ENCODE measurements at places on chromosomes 13 and 19. TPM values are rescaled to one million over a fixed set of nuclear protein-coding genes. Genes with fewer than 3 reads are reported as not detected.
A peak's percentile ranks its signal among the peaks of the same experiment; 100 is the strongest.

Gene CEACAM4
- 4.6 TPM for total RNA-seq

DNA sequence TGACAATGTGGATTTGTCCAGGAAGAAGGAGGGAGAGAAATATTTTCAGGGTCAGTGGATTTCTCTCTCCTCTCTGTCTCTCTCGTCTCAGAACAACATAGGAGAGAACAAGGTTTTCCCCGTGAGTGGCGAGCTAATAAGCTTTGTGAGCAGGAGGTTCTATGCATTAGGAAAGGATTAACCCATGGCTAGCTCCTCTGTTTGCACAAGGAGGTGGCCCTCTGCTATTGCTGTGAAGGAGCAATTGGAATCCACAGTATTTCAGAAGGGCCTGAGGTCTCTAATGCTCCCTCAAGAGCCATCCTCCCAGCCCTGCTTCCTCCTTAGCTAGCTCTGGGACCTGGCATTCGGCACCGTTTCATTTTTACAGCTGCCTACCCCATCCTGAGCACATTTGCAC is 288.9 kb upstream of the MAB21L1 start:
- H3K36me3 ChIP-seq, result no peaks in the 10 kb centered on the region
- no peak overlapping the region for H3K27ac ChIP-seq
- no peaks in the 10 kb centered on the region for H3K4me1 ChIP-seq
- DNase-seq, result no peak
- no peaks in the 10 kb centered on the region for H3K27me3 ChIP-seq

GRCh38 chr13:45715351-45715750 is 13.2 kb downstream of the CBY2 start:
- DNase-seq, result no peak
- no peak overlapping the region for H3K27ac ChIP-seq
- H3K4me1 ChIP-seq, result no peaks in the 10 kb centered on the region
- H3K27me3 ChIP-seq, result no peaks in the 10 kb centered on the region
- no peak overlapping the region for H3K4me3 ChIP-seq
- no peaks in the 10 kb centered on the region for H3K36me3 ChIP-seq

- no peaks in the 10 kb centered on the region for H3K4me1 ChIP-seq
- H3K4me3 ChIP-seq, result no peak overlapping the region
- DNase-seq, result no peak
- no peaks in the 10 kb centered on the region for H3K36me3 ChIP-seq
- no peaks in the 10 kb centered on the region for H3K27me3 ChIP-seq
Observed at GRCh38 chr13:35600137-35600536, 123.6 kb upstream of the MAB21L1 start.

DNA sequence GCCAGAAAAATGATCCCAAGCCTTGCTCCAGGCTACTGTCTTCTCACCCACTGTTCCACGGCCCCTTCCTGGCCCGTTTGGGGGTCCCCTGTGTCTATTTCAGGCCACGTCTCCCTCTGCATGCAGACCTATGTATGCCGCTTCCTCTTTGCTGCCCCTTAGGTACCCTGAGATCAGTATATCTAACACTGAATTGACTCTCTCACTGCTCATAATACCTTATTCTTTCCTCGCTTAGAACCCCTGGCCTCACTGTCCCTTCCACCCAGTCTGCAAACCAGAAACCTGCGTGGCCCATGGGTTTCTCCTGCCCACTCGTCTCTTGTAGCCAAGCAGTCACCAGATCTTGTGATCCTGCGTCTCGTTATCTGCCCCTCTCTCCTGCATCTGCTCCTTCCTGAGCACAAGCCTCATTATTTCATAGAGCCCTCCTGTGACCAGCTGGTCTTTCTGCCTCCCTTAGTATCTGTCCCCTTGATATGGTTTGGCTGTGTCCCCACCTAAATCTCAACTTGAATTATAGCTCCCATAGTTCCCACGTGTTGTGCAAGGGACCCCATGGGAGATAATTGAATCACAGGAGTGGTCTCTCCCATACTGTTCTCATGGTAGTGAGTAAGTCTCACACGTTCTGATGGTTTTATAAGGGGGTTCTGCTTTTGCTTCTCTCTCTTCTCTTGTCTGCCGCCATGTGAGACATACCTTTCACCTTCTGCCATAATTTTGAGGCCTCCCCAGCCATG is 109.0 kb upstream of the RNF113B start:
- no peaks in the 10 kb centered on the region for H3K4me1 ChIP-seq
- no peaks in the 10 kb centered on the region for H3K27me3 ChIP-seq
- no peak overlapping the region for H3K27ac ChIP-seq
- H3K36me3 ChIP-seq, result no peaks in the 10 kb centered on the region

- H3K27ac ChIP-seq, result no peak overlapping the region
- no peak overlapping the region for H3K4me3 ChIP-seq
- H3K36me3 ChIP-seq, result no peaks in the 10 kb centered on the region
Observed at GRCh38 chr13:99686944-99687411, 185.7 kb downstream of the TM9SF2 start.

- H3K36me3 ChIP-seq, result no peaks in the 10 kb centered on the region
- no peak overlapping the region for H3K4me3 ChIP-seq
- no peaks in the 10 kb centered on the region for H3K4me1 ChIP-seq
- H3K27me3 ChIP-seq, result no peaks in the 10 kb centered on the region
- no peak for DNase-seq
Observed at GRCh38 chr13:36907821-36908220, 12.2 kb downstream of the SMAD9 start.

DNA sequence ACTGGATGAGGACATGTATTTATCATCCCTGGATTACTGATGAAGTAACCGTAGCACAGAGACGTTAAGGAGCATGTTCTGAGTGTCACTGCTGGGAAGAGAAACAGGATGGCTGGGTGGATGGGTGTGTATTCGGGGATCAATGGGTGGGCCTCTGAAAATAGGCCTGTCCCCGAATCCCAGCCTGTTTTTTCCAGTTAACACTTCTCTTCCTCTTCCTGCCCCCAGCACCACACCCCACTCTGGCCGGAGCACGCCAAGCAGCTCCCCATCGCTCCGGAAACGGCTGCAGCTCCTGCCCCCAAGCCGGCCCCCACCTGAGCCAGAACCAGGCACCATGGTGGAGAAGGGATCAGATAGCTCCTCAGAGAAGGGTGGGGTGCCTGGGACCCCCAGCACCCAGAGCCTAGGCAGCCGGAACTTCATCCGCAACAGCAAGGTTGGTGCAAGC is 8.8 kb downstream of the GRAMD1A start:
- peaks cover 45% of the 10 kb centered on the region for H3K36me3 ChIP-seq
- H3K4me1 ChIP-seq, result peaks cover 71% of the 10 kb centered on the region
- no peaks in the 10 kb centered on the region for H3K27me3 ChIP-seq
- H3K27ac ChIP-seq, result peak overlapping the region; percentile 85

Gene CEACAM16
- not detected for total RNA-seq

DNA sequence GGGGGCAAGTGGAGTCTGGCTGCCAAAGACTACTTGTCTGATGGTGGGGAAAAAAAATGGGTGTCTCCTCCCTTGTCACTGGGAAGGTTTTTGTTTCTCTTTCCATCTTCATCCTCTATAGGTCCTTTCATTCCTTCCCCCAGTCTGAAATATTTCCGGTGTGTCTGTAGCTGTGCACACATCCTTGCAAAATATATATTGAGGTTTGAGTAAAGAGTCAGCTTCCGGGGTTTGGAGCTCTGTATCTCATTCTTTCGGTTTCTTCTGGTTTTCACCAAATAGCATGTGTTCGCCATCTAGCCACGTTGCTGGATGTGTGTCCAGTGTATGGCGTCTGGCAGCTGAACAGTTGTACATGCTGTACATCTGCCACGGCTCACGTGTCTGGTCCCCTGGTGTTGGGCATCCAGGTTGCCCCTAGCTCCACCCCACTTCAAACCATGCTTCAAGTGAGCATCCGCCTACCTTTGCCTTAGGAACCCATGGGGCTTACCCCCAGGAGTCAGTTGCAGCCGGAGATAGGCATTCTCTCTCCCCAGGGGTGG is 142.2 kb downstream of the SIPA1L3 start:
- no peak overlapping the region for H3K4me3 ChIP-seq
- peak overlapping the region; percentile 61 for H3K27ac ChIP-seq
- H3K36me3 ChIP-seq, result no peaks in the 10 kb centered on the region
- no peak for DNase-seq
- H3K27me3 ChIP-seq, result no peaks in the 10 kb centered on the region
- no peaks in the 10 kb centered on the region for H3K4me1 ChIP-seq

Gene LILRA1
- 4.7 TPM for total RNA-seq

DNA sequence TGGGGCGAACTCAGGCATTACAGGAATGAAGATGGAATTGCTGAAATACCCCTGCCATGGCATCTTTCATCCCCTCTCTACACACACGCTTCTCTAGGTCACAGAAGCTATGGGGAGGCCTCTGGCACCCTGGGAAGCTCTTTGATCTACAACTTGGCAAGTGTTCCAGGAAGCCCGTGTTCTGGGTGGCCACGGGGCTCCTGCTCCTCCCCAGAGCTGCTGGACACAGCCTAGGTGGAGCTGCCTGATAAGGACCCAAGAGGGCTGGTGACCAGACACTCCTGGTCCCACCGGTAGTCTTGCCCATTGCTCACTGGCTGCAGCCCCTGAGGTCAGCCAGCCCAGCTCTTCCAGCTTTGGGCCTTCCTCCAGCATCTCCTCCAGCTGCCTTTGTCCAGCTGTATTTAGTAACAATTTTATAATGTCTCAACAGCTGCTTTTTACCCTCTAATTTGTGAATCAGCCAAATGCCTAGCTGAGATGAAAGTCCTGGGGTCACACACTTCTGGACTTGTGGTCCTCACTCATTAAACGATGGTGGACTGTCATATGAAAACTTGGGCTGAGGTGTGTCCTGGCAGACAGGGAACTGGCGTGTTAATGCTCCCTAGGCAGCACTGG is 72.8 kb upstream of the SPATA13 start:
- H3K27ac ChIP-seq, result no peak overlapping the region
- H3K36me3 ChIP-seq, result no peaks in the 10 kb centered on the region
- H3K27me3 ChIP-seq, result no peaks in the 10 kb centered on the region
- H3K4me1 ChIP-seq, result peaks cover 25% of the 10 kb centered on the region
- H3K4me3 ChIP-seq, result no peak overlapping the region
- no peak for DNase-seq

- no peak overlapping the region for H3K27ac ChIP-seq
- no peak for DNase-seq
- H3K36me3 ChIP-seq, result no peaks in the 10 kb centered on the region
- no peaks in the 10 kb centered on the region for H3K27me3 ChIP-seq
Observed at GRCh38 chr13:99393791-99394735, 86.9 kb upstream of the GPR183 start.

DNA sequence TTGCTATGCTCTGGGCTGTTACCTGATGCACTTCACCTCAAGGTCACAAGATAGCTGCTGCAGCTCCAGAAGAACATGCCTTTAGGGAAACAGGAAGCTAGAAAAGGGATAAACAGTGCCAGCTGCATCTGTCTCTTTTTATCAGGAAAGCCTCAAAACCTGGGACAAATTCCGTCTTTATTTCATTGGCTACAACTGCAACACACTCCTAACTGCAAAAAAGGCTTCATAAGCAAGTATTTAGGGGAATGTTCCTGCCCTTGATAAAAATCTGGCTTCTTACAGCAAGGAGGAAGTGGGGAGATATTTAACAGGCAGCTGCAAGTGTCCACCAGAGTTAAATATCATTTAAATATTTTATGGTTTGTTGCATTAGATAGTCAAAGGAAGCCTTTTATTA is 34.2 kb upstream of the SERTM1 start:
- H3K27ac ChIP-seq, result no peak overlapping the region
- H3K4me3 ChIP-seq, result no peak overlapping the region
- no peaks in the 10 kb centered on the region for H3K4me1 ChIP-seq
- no peaks in the 10 kb centered on the region for H3K27me3 ChIP-seq
- no peaks in the 10 kb centered on the region for H3K36me3 ChIP-seq
- no peak for DNase-seq

DNA sequence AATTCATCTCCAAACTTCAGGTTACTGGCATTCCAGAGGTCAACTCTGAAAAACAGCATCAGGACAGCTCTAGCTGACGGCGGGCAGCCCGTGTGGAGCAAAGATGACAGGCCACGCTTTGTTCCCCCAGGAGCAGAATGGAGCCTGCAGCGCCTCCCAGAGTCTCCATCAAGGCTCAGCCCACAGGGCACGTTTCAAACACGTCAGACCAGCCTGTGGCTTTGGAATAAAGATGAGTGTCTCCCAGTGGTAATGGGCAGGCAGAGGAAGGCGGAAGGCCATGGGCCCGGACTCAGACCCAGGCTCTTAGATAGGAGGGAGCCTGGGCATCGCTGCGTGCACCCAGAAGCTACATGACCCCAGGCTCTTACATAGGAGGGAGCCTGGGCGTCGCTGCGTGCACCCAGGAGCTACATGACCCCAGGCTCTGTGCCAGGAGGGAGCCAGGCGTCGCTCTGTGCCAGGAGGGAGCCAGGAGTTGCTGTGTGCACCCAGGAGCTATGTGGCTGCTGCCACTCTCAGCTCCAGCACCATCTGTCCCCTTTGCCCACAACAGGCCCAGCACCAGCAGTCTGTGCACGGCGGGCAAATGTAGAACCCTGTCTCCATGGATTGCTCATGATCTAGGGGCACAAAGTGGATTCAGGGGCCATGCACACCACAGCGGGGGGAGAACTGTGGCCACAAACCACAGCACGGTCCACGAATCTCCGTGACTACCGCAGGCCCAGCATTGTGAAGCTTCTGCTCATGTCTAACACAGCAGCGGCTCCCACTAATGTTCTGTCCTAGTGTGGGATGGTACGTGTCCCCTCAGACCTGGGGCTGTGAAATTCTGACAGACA is 47.8 kb upstream of the C13orf46 start:
- H3K27ac ChIP-seq, result no peak overlapping the region
- peaks cover 42% of the 10 kb centered on the region for H3K36me3 ChIP-seq
- no peaks in the 10 kb centered on the region for H3K27me3 ChIP-seq
- H3K4me3 ChIP-seq, result no peak overlapping the region
- peaks cover 11% of the 10 kb centered on the region for H3K4me1 ChIP-seq

Gene ETHE1
- total RNA-seq, result 34.6 TPM

- DNase-seq, result no peak
- peak overlapping the region; percentile 80 for H3K27ac ChIP-seq
- peaks cover 5% of the 10 kb centered on the region for H3K36me3 ChIP-seq
- H3K27me3 ChIP-seq, result no peaks in the 10 kb centered on the region
Observed at GRCh38 chr19:38304352-38304865, 358 bp downstream of the C19orf33 start.

GRCh38 chr19:21691661-21692060 is 75.7 kb downstream of the ZNF100 start:
- H3K36me3 ChIP-seq, result no peaks in the 10 kb centered on the region
- no peak for DNase-seq
- H3K27ac ChIP-seq, result no peak overlapping the region
- H3K27me3 ChIP-seq, result no peaks in the 10 kb centered on the region
- no peaks in the 10 kb centered on the region for H3K4me1 ChIP-seq

GRCh38 chr13:46751811-46752635 is 44.9 kb downstream of the ESD start:
- H3K27ac ChIP-seq, result no peak overlapping the region
- peaks cover 6% of the 10 kb centered on the region for H3K4me1 ChIP-seq
- H3K36me3 ChIP-seq, result peaks cover 22% of the 10 kb centered on the region
- H3K4me3 ChIP-seq, result no peak overlapping the region

Gene REEP6
- 1.2 TPM for total RNA-seq

Gene CEACAM7
- total RNA-seq, result not detected

Gene NOVA2
- total RNA-seq, result 21.2 TPM

- H3K4me1 ChIP-seq, result peaks cover 19% of the 10 kb centered on the region
- H3K4me3 ChIP-seq, result no peak overlapping the region
- H3K36me3 ChIP-seq, result peaks cover 33% of the 10 kb centered on the region
- no peaks in the 10 kb centered on the region for H3K27me3 ChIP-seq
- DNase-seq, result no peak
Observed at GRCh38 chr19:49553451-49554271, 25.9 kb downstream of the RCN3 start.

- no peak for DNase-seq
- no peak overlapping the region for H3K27ac ChIP-seq
- no peak overlapping the region for H3K4me3 ChIP-seq
- no peaks in the 10 kb centered on the region for H3K27me3 ChIP-seq
- H3K4me1 ChIP-seq, result no peaks in the 10 kb centered on the region
Observed at GRCh38 chr19:14786421-14786851, 8.1 kb upstream of the ADGRE2 start.

- no peak for DNase-seq
- H3K27ac ChIP-seq, result no peak overlapping the region
- no peaks in the 10 kb centered on the region for H3K27me3 ChIP-seq
- H3K4me3 ChIP-seq, result no peak overlapping the region
Observed at GRCh38 chr13:37811441-37811840, 58.1 kb downstream of the TRPC4 start.
